ENCODE measurements at places on chromosomes 1 and 21.

DNA sequence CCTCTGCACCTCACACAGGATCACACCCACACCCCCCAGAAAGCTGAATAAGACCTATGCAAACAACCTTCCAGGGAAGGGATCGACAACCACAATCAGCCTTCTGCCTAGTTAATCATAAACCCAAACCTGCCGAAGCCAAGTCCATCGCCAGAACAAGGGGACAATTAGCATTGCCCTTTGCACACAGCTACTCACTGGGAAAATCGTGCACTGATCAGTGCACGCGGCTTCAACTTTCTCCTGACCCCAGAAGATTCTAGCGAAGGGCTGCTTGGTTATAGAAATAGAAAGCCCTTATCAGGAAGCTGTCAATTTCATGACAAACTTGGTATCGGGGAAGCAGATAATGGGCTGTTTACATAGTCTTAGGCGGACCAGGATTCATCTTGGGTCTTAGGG lies 29.5 kb downstream of the RUNX1 start:
- DNase-seq = no peak

DNA sequence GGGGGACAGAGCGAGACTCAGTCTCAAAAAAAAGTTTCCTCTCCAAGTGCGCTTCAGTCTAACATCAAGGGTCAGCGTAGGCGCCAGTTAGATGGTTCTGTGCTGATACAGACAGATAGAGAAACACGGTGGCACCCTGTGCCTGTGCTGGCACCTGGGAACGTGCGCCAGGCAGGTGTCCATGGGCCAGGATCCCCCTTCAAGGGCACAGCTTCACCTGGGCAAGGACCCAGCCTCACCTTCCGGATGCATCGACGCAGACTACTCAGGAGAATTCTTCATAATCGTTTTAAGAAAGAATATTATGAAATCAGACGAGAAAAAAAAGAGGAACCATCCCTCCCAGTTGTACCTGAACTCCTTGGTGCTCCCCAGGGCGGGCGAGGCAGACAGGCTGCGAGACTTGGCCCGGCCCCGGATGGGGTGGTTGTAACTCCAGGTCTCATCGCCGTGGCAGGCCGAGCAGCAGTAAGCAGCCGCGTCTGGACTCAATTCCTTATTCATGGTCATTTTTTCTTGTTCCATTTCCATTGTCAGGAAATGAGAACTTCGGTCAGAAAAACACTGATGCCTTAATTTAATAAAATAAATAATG lies 13.3 kb downstream of the NADK start:
- DNase-seq = no peak

- DNase-seq = no peak
These were observed 422.7 kb downstream of the DISC1 start for GRCh38 chr1:232049335-232049734.

GRCh38 chr1:183209533-183210158 lies 23.6 kb downstream of the LAMC2 start:
- no peak for DNase-seq

DNA sequence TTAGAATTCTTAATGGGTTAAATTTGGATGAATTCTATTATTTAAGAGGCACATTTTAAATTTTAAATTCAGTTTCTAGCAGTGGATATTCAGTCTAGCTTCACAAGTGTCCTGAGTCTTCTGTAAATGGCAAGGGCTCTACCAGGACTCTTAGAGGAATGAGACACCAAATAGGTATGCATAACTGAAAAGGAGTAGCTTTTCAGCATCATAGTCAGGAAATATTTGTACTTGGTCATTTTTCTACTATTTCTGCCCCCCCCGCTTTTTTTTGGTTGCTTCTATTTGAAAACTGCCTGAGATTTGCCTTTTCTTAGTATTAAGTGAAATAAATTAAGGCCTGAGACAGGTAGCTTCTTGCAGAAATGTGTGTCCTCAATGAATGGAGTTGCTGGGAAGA lies 80.2 kb downstream of the MAST2 start:
- DNase-seq = no peak

DNA sequence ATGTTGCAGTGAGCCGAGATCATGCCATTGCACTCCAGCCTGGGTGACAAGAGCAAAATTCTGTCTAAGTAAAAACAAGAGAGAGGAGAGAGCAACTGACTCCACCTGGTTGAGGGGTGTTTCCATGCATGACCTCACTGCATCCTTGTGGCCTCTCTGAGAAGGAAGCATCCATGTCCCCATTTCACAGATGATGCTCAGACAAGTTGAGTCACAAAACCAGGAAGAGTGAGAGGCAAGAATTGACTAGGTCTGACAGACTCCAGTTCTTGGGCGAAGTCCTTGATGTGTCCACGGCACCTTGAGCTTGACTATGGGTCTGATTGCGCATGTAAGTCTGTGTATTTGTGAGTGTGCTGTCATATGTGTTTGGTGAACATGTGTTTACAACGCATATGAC lies 105.8 kb downstream of the LACTBL1 start:
- DNase-seq = no peak

All from SHP77 (cell line).